ENCODE measurements at places on chromosomes 2 and 18.

GRCh38 chr18:39843546-39843945, 2111.5 kb upstream of the PIK3C3 start:
- DNase-seq = no peak

GRCh38 chr2:161230959-161231358, 70.7 kb downstream of the TANK start:
- no peak for DNase-seq

DNA sequence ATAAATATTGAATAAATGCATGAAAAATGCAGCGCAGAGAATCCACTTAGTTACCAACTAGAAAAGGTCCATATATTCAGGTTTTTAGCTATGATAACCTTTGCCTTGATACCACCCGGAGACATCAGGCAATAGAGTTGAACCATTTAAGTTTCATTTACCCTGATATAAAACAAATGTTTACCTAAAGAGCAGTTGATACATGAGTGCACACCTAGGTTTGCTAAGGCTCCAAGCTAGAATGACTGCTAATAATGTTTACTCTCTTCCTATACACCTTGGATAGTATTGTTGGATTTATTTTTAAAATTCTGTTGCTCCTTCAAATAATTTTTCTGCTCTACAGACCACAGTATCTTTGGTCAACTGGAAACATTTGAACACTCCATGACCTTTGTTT, 1463.6 kb downstream of the LRP1B start:
- no peak for DNase-seq

DNA sequence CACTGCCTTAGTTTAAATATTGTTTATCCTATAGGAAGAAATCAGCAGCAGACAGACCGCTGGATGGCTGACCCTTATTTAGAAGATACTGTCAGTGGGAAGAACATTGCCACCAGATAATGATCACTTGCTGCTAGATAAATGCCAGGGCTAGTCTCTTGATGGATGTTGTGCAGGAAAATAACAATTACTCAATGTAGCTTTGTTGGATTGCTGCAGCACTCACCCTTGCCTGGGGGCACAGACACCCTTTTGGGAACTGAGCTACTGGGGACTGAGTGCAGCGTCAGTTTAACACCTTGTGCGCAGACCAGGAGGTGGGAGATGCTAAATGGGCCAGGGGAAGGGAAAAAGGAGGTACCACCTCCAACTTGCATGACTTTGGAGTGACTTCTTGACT, 64.2 kb upstream of the CAPN13 start:
- DNase-seq = no peak

- DNase-seq = no peak
Observed at GRCh38 chr2:46202453-46202852, 94.8 kb upstream of the EPAS1 start.

GRCh38 chr2:191679818-191680600, 2.1 kb downstream of the NABP1 start:
- DNase-seq = peak; percentile 53

GRCh38 chr2:198098918-198099317, 294.5 kb downstream of the PLCL1 start:
- DNase-seq = peak; percentile 97

DNA sequence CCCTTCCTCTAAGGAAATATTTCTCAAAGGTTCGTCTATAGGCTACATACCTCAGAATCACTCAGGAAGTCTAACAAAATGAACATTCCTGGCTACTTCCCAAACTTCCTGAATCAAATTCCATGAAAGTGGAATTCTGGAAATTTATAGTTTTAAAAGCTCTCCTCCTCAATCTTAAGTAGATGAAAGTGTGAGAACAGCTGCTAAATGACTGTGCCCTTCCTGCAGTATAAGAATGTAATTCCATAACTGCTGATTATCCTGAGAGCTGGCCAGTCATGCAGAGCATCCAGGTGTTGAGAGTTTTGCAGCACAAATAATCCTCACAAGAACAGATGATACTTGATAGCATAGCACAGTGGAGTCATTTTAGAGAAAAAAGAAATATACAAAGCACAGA, 265.0 kb downstream of the KCNJ3 start:
- DNase-seq = peak; percentile 11

DNA sequence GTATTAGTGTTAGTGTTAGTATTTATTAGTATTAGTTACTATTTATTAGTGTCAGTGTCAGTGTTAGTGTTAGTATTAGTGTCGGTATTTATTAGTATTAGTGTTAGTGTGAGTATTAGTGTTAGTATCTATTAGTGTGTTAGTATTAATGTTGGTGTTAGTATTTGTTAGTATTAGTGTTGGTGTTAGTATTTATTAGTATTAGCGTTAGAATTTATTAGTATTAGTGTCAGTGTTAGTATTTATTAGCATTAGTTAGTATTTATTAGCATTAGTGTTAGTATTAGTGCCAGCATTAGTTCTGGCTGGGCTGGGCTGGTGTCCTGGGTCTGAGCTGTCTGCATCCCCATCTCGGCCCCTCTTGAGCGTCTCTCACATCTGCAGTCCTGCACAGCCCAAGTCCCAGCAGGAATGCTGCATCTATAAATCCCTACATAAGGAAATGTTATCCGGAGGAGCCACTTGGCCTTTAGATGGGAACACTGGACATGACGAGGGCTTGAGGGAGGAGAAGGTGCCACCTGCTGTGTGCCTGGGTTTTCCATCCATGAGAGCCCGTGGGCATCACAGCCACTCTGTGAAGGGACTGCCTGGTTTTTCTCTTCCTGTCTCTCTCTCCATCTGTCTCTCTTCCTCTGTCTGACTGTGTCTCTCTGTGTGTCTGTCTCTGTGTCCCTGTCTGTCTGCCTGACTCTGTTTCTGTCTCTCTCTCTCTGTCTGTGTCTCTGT, 33.6 kb downstream of the TWIST2 start:
- DNase-seq = no peak

All from pons (tissue), 1 donor.